NCI-H1436 treated with DMSO at 0.1 percent for 48 hours (cell line): ENCODE measurements at places on chromosomes 6 and 20.
A peak's percentile ranks its signal among the peaks of the same experiment; 100 is the strongest.

GRCh38 chr6:16956361-16956760 lies 145.5 kb upstream of the STMND1 start:
- no peak for DNase-seq

GRCh38 chr6:77776441-77776840 lies 123.6 kb downstream of the MEI4 start:
- DNase-seq: no peak

DNA sequence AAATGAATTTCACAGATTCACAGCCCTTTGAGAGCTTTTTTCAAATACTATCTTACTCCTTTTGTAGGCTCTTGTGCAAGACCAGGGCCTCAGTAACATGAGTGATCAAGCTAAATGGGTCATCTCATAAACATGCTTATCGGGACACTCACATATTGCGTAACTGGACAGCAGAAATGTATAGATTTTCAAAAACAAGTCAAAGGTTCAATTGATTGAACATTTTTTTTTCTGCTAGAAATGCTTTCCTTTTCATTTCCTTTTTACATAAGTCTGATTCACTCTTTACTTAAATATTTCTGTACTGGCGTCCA lies 8.7 kb upstream of the SALL4 start:
- DNase-seq: no peak

GRCh38 chr6:7238900-7239589 lies 74.0 kb downstream of the SSR1 start:
- peak; percentile 80 for DNase-seq

GRCh38 chr20:48373555-48373934 lies 454.3 kb downstream of the PREX1 start:
- DNase-seq: no peak

DNA sequence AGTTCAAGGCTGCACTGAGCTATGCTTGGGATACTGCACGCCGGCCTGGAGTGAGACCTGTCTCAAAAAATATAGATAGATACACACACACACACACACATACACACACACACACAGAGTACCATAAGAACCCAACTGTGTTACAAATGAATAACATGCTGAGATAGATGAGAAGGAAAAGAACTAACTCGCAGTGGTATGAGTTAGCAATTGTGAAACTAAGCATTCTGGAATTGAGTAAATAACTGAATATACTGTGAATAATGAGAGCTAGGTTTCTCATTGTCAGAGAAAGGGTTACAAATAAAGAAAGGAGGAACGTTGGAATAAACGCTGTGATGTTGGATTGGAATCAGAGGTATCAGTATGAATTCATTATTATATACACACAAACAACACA lies 14.6 kb upstream of the FAXC start:
- DNase-seq: no peak
